Heart right ventricle (tissue), 16 donors: ENCODE measurements at places on chromosomes 13 and 19.

- DNase-seq, result no peak
Observed at GRCh38 chr19:35592226-35592625, 6.3 kb downstream of the PMIS2 start.

DNA sequence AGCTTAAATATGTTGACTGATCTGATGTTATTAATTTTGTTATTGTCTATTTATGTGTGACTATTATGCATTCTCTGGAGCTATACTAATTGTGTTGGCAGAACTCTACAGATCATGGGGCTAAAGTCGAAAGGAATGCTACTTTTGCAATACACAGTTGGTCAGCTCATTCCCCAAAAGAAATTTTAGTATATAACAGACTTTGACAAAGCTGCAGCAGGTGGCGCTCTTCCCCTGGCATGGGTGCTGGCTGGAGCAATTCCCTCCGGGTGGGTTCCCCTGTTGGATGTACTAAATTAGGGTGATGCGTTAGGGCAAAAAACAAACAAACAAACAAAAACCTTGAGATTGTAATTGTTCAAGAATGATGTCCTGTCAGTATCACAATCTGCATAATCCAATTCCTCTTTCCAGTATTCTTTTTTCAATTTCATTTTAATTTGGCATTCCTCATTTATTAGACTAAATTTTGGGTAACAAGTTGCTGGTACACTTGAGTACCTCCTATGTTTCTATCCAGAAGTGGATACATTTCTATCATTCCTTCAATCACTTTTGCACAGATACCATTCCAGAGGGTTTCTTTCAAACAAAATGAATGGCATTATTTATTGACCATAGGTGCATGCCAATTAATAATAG, 322.8 kb upstream of the EDNRB start:
- DNase-seq, result no peak

DNA sequence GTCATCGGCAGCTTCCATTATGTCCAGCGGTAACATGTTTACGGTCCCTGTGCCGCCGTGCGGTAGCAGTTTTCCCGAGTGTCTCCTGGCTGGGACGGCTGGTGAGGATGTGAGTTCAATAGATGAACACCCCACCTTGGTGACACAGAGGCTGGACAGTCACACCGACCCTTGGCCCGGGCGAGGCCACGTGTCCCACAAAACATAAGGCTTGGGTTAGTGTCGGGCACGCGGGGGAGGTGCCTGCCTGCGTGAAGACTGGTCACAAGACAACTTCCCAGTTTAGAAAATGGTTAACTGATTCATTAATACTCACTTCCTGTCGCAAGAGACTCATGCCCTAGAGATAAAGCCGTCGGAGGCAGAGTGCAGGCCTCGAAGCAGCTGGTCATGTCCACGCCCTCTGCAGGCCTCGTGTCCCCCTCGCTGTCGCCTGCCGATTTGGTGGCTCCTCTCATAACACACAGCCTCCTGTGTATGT, 17.2 kb downstream of the RASA3 start:
- no peak for DNase-seq

DNA sequence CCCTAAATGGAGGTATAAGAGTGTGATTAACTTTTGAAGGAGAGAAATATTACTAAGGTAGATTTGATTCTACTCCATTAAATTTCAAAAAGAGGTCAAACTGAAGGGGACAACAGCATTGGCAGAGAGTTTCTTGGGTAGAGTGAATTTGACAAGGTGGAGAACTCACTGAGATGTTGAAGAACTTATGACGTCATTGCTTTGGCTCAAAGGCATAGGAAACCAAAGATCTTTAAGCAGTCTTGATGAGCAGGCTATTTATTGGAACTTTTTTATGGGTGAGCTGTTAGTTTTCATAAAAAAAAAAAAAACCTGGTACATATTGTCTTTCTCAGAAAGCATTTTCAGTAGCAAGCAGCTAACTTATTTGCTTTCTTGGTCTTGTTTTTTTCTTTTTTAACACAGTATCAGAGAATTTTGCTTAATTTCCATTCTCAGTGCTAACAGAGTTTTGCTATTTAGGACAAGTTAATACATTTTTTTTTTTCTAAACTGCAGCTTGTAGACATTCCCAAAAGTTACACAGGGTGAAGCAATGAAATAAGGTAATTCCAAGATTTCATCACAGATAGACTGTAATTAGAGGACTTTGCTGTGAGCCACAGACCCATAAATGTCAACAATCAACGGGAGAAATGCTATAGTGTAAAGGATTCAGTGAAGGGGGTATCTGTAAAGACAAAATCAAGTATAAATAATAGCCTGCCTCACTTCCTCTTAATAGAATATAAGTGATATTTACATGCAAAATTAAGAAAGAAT, 412.2 kb upstream of the KLHL1 start:
- no peak for DNase-seq

GRCh38 chr13:102862624-102863210, 16.9 kb downstream of the ERCC5 start:
- DNase-seq, result no peak

DNA sequence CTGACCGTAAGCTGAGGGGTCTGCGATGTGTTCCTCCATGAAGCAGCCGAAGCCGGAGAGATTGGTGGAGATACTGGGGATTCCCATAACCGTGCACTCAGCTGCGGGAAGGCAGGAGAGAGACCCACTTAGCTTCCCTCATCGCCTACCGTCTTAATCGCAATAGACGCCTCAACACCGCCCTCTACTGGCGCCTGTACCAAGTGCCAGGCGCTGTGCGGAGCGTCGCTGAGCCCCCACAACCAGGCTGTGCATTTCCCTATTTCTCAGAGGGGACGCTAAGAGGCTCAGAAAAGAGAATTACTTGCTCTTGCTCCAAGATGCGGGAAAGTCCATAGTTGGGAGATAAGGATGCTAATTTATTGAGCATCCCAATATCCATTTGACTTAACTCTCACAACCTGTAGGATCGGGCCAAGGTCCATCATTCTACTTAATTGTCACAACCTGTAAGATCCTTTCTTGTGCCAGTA, 5.8 kb downstream of the FTL start:
- peak; percentile 79 for DNase-seq

GRCh38 chr13:64506246-64506645, 2723.9 kb downstream of the PCDH9 start:
- no peak for DNase-seq

DNA sequence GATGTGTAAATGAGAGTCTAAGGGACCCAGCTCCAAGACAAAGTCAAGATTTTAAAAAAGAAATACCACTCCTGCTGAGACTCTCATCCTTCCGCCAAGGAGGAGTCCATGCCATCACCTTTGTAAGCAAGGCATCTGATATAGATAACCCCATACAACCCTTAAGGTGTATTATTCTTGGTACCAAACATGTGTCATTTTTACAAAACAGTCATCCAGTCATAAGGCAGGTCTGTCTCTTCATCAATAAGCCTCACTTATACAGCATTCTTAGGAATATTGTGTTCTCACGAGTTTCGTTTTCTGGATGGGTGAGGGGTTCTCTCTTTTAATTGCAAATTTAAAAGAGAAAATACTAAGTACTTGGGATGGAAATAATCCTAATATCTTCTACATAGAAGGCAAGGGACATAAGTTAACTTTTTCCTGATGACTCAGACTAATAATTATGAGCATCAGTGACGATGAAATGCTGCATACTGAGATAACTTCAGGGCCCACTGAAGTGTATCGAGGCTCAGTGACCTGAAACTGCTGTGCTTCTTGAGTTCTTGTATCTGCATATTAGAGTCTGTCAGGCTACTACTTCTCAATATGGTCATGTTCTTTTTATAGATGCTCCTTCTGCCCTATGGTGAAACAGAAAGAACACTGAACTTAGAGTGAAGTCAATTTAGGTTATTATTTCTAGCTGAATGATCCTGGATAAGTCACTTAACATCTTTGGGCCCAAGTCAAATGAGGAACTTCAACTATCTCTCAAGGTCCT, 166.6 kb downstream of the KLF12 start:
- no peak for DNase-seq

DNA sequence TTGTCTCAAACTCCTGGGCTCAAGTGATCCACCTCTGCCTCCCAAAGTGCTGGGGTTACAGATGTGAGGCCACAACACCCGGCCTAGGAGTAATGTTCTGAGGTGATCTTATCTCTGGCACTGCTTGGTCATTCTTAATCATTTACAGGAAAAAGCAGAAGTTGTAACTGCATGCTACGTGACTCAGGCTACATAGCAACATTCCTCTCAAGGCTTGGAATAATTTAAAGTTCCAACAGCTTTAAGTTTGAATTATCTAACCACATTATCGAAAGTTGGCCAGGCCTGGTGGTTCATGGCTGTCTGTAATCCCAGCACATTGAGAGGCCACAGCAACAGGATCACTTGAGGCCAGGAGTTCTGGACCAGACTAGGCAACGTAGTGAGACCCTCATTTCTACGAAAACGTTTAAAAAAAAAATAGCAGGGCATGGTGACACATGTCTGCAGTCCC, 3.9 kb upstream of the B9D2 start:
- DNase-seq, result no peak

GRCh38 chr19:29569038-29569911, 36.8 kb upstream of the POP4 start:
- DNase-seq, result no peak

- peak; percentile 34 for DNase-seq
Observed at GRCh38 chr19:54114340-54115108, 933 bp downstream of the TFPT start.

DNA sequence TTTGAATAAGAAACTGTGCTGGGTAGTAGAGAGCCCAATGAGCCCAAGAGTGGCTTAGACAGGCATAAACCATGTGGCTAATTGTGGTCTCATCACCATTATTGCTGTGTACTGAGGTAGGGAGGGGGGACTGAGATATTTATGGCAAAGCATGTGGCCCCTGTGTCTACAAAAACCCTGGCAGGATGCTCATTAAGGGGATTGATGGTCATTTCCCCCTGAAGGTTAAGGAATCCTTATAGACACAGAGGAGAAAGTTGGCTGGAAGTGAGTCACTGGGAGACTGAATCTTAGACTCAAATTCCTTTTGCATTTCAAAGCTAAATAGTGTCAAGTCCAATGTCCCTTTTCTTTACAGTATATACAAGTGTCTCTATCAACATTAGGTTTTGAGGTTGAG, 9.8 kb upstream of the DACT3 start:
- no peak for DNase-seq

DNA sequence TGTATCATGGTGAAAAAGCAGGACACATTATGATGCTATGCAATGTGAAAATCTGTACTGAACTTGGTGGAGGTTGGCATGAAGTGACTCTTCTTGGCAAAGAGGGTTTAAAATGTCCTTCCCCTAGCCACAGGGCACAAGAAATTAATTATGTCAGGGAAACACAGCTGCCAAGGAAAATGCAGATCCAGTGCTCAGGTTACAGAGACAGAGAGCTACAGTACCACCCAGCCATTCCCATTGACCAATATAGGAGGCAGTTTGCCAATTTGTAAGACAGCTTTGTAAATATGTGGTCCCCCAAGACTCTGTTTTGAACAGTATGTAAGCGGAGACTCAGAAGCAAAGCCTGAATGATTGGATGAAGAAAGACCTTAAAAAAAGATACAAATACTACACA, 69.4 kb upstream of the KLF12 start:
- DNase-seq, result no peak

GRCh38 chr13:42660333-42660965, 86.5 kb downstream of the TNFSF11 start:
- no peak for DNase-seq

DNA sequence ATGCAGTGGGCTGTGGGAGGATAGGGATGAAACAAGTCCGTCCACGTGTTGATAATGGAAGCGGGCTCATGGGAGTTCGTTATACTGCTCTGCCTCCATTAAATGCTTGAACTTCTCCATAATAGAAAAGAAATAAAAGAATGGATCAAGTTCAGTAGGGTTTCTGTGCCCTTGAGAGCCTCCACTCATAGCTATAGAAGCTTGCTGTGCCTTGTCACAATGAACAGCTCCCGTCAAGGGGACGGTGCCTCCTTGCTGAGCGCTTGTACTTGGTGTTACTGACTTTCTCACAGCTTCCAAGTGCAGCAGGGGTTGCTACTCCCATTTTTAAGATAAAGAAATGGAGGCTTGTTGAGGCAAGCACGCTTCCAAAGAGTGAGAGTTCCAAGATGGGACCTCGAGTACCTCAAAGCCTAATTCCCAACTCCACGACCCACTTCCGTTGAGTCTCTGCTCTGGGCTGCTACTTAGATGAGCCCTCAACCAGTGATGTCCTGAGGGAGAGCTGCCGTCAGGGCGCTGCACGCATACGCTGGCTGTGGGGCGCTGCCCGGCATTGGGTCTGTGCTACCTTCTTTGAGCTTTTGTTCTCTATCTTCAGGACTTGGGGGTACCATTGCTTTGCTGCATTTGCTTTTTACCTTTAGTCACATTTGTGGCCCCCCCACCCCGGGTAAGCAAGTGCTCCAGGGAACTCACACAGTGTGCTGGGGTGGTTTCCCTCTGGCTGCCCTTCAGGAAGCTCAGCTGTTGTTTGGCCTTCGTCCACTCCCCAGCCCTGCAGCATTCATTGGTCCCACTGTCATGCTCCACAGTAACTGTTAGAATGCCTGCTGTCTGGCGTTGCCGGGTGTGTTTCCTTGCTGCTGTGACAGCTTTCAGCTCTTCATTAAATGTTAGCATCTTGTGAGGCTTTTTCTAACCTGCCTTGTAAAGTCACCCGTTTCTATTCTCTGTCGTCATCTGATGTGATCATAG, 9.5 kb downstream of the SNRNP70 start:
- peak; percentile 48 for DNase-seq

DNA sequence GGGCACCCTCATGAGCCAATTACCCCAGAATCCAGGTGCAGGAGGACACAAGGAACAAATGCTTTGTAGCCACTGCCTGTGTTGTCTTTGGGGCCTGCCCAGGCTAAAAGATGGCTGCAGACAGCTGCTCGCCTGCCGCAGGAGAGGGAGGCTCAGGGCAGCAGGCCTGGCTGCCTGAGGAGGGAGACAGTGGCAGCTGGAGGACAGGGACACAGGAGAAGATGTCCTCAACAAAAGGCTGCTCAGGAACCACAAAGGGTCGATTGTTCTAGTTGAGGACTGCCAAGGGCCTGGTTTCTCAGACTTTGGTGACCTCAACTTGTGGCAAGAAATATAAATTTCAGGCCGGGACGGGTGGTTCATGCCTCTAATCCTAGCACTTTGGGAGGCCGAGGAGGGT, 7.6 kb downstream of the SIRT2 start:
- DNase-seq, result no peak

GRCh38 chr13:47206111-47206510, 309.3 kb upstream of the HTR2A start:
- DNase-seq, result no peak

DNA sequence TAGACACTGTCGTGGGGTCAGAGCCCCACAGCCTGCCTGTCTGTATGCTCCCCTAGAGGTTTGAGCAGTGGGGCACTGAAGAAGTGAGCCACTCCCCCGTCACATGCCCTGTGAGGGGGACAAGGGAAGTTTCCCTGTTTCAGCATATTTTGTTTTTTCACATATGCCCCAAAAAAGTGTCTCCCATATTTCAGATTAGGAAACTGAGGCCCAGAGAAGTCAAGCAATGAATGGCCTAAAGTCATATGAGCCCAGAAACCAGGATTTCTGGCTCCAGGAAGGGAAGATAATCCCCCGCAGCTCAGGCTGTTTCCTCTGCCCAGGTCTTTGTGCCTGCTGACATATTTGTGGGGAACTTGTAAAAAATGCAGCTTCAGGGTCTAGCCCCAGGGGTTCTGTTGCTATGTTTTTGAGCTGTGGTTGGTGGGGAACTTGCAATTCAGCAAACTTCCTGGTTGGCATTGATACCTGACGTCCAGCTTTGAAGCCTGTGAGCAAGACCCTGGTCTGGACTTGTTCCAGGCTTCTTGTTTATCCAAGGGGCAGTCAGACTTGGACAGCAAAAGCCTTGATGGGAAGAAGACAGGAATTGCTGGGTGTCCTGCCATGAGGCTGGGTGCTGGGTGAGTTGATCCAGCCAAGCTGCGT, 9.5 kb downstream of the RASL11A start:
- no peak for DNase-seq
